ENCODE measurements at places on chromosomes 13 and 19.

DNA sequence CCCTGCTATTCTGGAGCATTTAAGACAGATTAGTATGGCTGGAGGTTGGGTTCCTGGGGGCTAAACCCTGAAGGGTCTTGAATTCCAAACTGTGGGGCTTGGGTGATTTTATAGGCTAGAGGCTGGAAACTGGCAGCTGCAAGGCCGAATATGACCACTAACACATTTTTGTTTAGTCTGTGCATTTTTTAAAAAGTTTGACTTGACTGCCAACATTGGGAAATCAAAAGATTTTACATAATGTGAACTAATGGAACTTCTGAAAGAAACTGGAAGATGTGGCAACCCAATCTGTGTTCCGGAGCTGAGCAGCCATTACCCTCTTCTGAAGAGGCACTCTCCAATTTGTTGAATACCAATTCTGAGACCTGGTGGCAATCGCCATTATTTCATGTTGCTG lies 5.1 kb downstream of the ZNF784 start:
- DNase-seq, result no peak

DNA sequence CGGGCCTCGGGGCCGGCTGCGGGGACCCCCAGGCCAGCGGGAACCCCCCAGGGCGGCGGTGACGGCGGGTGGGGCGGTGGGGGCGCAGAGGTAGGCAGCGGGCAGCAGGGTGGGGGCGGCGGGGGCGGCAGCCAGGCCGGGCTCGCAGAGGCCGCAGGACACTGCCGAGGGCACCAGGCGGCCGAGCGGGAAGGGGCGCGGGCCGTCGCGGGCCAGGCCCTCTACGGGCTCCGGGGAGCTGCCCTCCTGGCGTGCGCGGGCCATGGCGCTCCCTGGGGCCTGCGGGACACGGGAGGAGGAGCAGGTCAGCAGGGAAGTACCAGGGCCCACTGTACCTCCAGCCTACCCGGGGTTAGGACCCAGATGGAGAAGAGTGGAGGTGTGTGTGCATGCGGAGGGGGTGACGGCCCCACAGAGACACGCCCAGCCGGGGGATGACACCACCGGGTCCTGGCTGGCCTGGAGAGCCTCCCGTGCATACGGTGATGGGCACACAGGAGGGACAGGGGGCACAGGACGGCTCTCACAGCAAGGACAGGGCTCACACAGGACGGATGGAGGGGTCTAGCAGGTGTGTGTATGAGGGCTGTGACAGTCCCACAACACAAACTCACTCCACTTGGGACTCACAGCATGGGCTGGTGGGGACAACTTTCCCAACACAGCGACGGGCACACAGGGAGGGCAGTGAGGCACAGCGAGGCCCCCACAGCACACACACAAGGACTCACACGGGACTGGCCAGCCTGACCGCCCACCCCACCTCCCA lies 2.6 kb downstream of the BBC3 start:
- no peak for DNase-seq

GRCh38 chr19:38172001-38172400 lies 52.0 kb downstream of the DPF1 start:
- no peak for DNase-seq

GRCh38 chr13:19596086-19596485 lies 34.8 kb upstream of the TPTE2 start:
- DNase-seq, result no peak

DNA sequence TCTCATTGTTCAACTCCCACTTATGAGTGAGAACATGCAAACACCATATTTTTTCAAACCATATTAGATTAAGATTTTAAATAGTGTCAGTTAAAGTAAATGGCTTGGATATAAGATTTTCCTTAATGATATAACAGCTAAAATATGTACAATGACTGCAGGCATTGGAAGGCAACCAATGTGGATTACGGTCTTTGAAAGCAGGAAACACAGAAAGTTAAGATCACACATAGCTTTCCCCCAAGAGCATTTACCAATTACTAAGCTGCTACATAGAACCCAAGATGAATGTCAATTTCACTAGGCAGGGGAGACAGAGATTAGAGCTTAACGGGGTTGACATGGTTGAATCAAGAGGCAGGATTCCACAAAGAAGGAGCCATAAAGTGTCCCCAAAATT lies 173.2 kb upstream of the TRPC4 start:
- DNase-seq, result no peak

DNA sequence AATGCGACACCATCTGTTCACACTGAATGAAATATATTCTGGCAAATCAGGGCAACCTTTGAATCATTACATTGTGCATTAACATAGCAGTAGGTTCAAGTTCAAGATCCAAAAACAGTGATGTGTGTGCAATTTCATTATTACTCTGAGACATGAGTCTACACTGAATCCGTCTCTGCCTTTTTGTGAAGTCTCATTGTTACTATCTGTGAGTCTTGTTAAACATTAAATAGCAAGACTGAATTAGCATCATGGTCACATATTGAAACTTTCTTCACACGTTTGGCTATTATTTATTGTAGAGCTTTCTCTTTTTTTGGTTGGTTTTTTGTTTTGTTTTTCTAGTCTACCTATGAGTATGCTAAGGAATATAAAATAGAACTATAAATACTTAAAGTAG lies 117.1 kb upstream of the SLITRK5 start:
- no peak for DNase-seq

DNA sequence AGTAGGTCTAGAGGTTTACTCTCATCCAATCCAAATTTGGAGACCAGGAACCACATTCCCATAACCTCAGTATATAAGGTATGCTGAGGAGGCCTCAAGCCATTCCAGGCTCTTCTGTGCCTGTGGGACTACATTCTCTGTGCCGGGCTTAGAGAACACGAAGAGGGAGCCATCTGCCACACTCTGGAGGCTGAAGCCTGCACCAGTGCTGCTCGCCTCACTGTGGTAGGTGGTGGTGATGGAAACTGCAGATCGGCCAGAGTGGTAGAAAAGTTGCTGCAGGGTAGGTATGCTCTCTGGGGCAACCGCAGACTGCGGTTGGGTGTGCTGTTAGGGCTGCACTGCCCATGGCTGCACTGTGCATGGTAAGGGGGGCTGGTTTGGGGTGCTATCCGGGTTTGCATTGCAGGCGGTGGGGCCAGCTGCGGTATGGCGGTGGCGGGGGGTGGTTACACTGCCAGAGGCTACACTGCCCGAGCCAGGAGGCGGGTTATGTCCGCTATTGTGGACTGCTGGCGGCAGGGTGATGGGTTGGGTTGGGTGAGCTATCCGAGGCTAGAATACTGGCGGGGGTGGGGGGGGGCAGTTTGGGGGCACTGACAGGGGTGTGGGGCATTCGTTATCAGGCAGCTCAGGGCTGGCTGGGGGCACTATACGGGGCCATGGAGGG lies 145.0 kb downstream of the TNFRSF19 start:
- no peak for DNase-seq

GRCh38 chr13:77774181-77774580 lies 76.7 kb downstream of the SLAIN1 start:
- DNase-seq, result no peak

GRCh38 chr19:39796000-39796498 lies 17.4 kb downstream of the LEUTX start:
- DNase-seq, result no peak

- no peak for DNase-seq
Measured at GRCh38 chr13:64278493-64278892, 2862.8 kb upstream of the PCDH20 start.

- DNase-seq, result no peak
Measured at GRCh38 chr19:35871611-35872010, 3.2 kb downstream of the APLP1 start.

GRCh38 chr13:71358218-71358617 lies 508.8 kb downstream of the DACH1 start:
- no peak for DNase-seq

DNA sequence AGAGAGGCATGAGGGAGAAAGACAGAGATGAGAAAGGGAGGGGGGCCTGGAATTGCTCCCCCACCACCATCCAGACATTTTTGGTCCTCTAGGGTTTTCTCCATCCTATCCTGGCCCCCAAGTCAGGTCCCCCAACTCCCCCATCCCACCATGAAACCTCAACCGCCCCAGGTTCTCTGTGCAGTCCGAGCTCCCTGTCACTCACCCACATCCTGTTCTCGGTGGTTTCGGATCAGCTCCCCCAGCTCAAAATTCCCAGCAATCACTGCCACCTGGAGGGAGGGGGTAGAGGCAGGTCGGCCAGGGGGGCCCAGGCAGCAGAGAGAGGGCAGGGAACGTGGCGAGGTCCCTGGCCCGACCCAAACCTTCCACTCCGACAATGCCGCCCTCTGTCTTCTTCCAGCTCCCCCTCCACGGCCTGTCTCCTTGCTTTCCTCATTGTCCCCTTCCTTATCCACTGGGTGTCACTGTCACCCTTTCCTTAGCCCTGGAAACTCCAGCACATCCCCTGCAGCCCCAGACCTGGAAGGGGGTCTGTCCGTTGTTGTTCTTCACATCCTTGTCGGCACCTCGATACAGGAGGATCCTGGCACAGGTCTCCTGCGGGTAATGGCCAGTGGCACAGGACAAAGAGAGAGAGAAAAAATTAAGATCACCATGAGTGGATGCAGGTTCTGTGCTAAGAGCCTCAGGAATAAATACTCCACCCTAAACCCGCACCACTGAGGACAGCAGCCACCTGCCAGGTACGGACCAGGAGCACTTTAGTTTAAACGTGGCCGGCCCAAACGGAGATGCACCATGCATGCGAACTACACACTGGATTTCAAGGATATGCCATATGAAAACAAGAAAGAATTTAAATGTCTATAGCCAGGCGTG lies 15.4 kb downstream of the SHANK1 start:
- no peak for DNase-seq

- no peak for DNase-seq
Measured at GRCh38 chr19:1156305-1156801, 17.7 kb downstream of the SBNO2 start.

DNA sequence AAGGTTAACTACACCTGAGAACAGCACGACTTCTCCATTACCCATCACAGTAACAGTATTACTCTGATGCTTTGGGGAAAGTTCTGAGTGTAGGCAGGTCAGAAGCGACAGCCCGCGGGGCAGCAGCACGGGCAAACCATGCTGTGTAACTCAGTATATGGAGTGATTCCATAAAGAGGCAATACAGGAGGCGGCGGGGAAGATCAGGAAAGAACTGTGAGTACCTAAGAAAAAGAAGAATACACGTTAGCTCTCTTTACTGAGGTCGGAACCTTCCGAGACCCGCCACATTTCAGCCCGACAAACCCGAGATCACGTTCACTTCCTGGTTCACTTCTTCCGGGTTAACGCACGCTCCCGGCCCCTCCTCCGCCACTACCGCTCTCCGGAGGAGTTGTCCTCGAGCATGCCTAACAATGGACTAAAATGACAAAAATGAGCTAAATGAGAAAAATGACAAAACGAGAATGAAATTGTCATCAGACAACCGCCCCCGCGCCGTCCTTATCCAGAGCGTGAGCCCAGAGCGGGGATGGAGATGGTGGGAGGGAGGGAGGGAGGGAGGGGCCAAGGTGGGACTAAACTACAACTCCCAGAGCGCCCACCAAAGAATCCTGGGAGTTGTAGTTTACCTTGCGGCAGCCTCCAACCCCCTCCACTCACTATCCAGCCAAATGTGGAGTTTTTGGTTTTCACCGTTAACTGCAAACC lies at the start of gene MTRF1:
Gene MTRF1, minus strand, starts transcription at position 316 of the 711 bp plus-strand sequence. CDS start 2,669 bp downstream, outside the sequence.
- peak; percentile 60 for DNase-seq

Data from GM12891 (cell line).